Body of pancreas (tissue), 4 donors: ENCODE measurements at places on chromosomes 11 and 22. TPM values are rescaled to one million over a fixed set of nuclear protein-coding genes. Genes with fewer than 3 reads are reported as not detected.

Gene TRPC6
- 4.0 TPM for total RNA-seq

Gene FJX1
- total RNA-seq, result 17.1 TPM

Gene C11orf52
- total RNA-seq, result 14.8 TPM

Gene CATSPER1
- not detected for total RNA-seq

Gene PATE4
- total RNA-seq, result not detected

Gene KCNK7
- 1.0 TPM for total RNA-seq

Gene PCSK7
- total RNA-seq, result 25.9 TPM

Gene EXPH5
- 2.3 TPM for total RNA-seq

Gene PKP3
- total RNA-seq, result 46.2 TPM

Gene CCDC73
- 0.26 TPM for total RNA-seq

Gene OR10S1
- not detected for total RNA-seq

Gene CARD16
- total RNA-seq, result 4.0 TPM

Gene SCUBE1
- total RNA-seq, result 0.26 TPM

Gene MS4A2
- total RNA-seq, result 0.33 TPM

DNA sequence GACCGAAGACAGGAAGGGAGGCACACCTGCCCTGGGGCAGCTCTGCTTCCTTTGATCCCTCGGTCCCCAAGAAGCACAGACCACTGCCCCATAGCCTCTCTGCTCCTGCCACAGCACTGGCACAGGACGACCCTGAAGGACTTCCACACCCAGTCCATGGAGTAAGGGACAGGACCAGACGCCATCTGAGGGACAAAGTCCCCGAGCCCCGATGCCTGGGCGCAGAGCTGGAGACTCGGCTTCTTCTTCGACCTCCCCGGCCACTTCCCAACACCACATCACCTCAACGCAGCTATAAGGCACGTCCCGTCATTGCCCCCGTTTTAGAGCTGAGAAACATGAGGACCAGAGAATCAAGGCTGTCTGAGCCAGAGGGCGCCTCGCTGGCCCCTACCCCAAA is 310.5 kb downstream of the BRD1 start:
- DNase-seq, result no peak

DNA sequence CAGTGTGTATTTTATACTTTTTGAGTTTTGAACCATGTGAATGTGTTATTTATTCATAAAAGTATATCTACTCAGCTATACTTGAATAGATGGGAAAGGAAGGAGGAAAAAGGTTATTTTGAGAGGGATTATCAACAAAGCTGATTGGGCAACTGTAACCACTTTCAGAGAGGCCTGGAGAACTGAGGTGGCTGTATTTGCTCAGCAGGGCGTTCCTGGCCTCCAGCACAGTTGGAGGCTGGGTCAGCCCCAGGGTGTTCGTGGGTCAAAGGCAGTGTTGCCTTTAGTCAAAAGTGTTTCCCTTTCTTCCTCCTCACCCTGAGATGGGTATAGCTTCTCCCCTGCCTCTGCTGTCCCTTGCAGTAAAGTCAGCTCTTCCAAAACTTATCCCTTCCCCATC is 26.7 kb downstream of the ASCC2 start:
- DNase-seq, result no peak

DNA sequence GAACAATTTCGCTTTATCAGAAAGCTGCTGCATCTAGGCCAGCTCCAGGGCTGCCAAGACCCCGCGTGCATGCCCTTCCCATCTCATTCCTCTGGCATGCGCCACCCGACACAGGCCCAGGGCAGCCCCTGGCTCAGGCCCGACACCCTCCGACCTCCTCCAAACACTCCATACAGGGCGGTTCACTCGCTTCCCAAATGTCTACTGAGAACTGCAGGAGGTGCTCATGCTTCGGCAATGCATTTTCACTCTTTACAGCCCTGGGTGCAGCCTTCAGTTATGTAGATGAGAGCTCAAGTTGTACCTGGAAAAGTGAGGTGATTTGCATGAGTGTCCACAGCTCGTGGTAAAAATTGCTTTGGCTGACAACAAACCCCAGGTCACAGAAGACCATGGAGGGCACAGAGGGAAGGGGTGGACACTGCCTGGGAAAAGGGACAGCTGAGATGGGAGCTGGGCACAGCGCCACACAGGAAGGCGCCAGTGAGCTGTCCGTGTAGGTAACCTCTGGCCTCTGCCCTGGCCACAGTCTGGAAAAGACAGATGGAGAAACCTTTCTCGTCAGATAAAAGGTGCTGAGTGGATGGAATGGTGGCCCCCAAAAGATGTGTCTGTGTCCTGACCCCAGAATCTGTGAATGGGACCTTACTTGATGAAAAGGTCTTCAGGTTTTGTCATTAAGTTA is 1351.9 kb downstream of the BRD1 start:
- no peak for DNase-seq

- no peak for DNase-seq
Observed at GRCh38 chr22:17915676-17916075, 108.7 kb downstream of the MICAL3 start.

GRCh38 chr22:40348025-40348658 is 1.8 kb downstream of the ADSL start:
- peak; percentile 66 for DNase-seq

DNA sequence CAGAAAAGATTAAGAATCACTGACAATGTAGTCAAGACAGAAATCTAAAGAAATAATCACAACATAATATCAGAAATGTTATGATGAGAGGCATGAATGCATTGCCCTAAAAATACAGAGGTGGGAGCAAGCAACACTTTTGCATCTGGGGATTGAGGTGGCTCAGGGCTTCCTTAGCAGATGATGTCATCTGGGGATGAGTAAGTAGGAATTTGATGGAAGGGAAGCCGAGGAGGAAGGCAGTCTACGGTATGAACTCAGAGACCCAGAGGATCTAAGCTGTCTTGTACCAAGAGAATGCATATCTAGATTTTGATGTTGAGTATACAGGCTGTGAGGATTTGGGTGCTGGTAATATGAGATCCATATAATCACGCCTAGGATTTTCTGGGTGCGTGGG is 193.0 kb upstream of the SNX19 start:
- no peak for DNase-seq

- no peak for DNase-seq
Observed at GRCh38 chr11:78823588-78823987, 248.9 kb upstream of the NARS2 start.

- no peak for DNase-seq
Observed at GRCh38 chr11:36053281-36053680, 109.4 kb downstream of the LDLRAD3 start.

GRCh38 chr11:127843483-127844396 is 743.6 kb downstream of the ETS1 start:
- peak; percentile 72 for DNase-seq

- DNase-seq, result no peak
Observed at GRCh38 chr11:66996609-66997273, 21.6 kb downstream of the C11orf86 start.

- DNase-seq, result peak; percentile 94
Observed at GRCh38 chr11:47924184-47924691, 56.1 kb upstream of the PTPRJ start.

- DNase-seq, result no peak
Observed at GRCh38 chr11:69242266-69242920, 51.6 kb upstream of the MYEOV start.
